Smooth muscle cell of the umbilical artery (primary cell): ENCODE measurements at places on chromosomes 4 and X. TPM values are rescaled to one million over a fixed set of nuclear protein-coding genes. Genes with fewer than 3 reads are reported as not detected.

The FTSJ1 gene
- total RNA-seq = 49.3 and 61.4 TPM in 2 replicates

The RASSF6 gene
- total RNA-seq = 0.05 TPM in 1 of 2 replicates, not detected in the other

The SYP gene
- total RNA-seq = 0.30 and 0.32 TPM in 2 replicates

The NAP1L2 gene
- 0.59 and 0.78 TPM in 2 replicates for total RNA-seq

The S100P gene
- not detected in 2 replicates for total RNA-seq

The BDH2 gene
- total RNA-seq = 45.4 and 73.0 TPM in 2 replicates

The DEFB131A gene
- not detected in 2 replicates for total RNA-seq

The FAT4 gene
- total RNA-seq = 13.4 and 18.5 TPM in 2 replicates

The GUCY1A1 gene
- 0.78 and 2.1 TPM in 2 replicates for total RNA-seq

The MAOB gene
- total RNA-seq = 0.09 TPM in 1 of 2 replicates, not detected in the other

The PCGF3 gene
- total RNA-seq = 43.1 and 79.6 TPM in 2 replicates

The HS3ST1 gene
- under 0.01 and 2.1 TPM in 2 replicates for total RNA-seq

The ABLIM2 gene
- total RNA-seq = 0.09 TPM in 1 of 2 replicates, not detected in the other

The CSAG1 gene
- total RNA-seq = not detected in 2 replicates

The CDKL2 gene
- 0.88 and 0.89 TPM in 2 replicates for total RNA-seq

The TNIP3 gene
- total RNA-seq = 1.5 and 2.8 TPM in 2 replicates

The SLC9B1 gene
- total RNA-seq = 0.51 and 0.89 TPM in 2 replicates

The F8A1 gene
- 1.8 and 4.6 TPM in 2 replicates for total RNA-seq

The CT45A3 gene
- not detected in 2 replicates for total RNA-seq

The CT47B1 gene
- not detected in 2 replicates for total RNA-seq

The TMEM144 gene
- 9.8 and 14.0 TPM in 2 replicates for total RNA-seq

The SAGE1 gene
- not detected in 2 replicates for total RNA-seq

The APOOL gene
- total RNA-seq = 7.1 and 19.1 TPM in 2 replicates

The BEX1 gene
- 0.89 and 3.8 TPM in 2 replicates for total RNA-seq

The MAGED4 gene
- total RNA-seq = 53.1 and 89.1 TPM in 2 replicates

The DCK gene
- total RNA-seq = 14.3 and 20.7 TPM in 2 replicates

The CSAG3 gene
- total RNA-seq = not detected in 2 replicates

The PAGE1 gene
- not detected in 2 replicates for total RNA-seq

The JCHAIN gene
- total RNA-seq = 1.2 TPM in 1 of 2 replicates, not detected in the other

The PAGE2B gene
- not detected in 2 replicates for total RNA-seq

The GNRHR gene
- not detected in 2 replicates for total RNA-seq

The RAP2C gene
- total RNA-seq = 29.3 and 30.9 TPM in 2 replicates

The MAGEA2 gene
- total RNA-seq = not detected in 2 replicates

The VSIG4 gene
- not detected in 2 replicates for total RNA-seq

The SYNPO2 gene
- total RNA-seq = 19.5 and 48.1 TPM in 2 replicates

The CLTRN gene
- 0.42 TPM in 1 of 2 replicates, not detected in the other for total RNA-seq

The JAKMIP1 gene
- total RNA-seq = 0.30 TPM in 1 of 2 replicates, not detected in the other

The C4orf36 gene
- total RNA-seq = 0.42 TPM in 1 of 2 replicates, not detected in the other

The XAGE1B gene
- not detected in 2 replicates for total RNA-seq

The SPP1 gene
- total RNA-seq = 3.3 and 6.9 TPM in 2 replicates

The TMEM184C gene
- 51.1 and 55.3 TPM in 2 replicates for total RNA-seq

The TMEM156 gene
- 2.1 and 6.5 TPM in 2 replicates for total RNA-seq

The PLXNB3 gene
- total RNA-seq = 6.2 and 24.6 TPM in 2 replicates

The HELQ gene
- 12.2 and 17.8 TPM in 2 replicates for total RNA-seq

The UGT8 gene
- total RNA-seq = 0.05 TPM in 1 of 2 replicates, not detected in the other

The TCEAL7 gene
- total RNA-seq = 15.9 and 26.1 TPM in 2 replicates

The ZNF711 gene
- total RNA-seq = 3.9 and 6.1 TPM in 2 replicates

The ATP1B4 gene
- total RNA-seq = not detected in 2 replicates

The FRAS1 gene
- 3.9 and 5.3 TPM in 2 replicates for total RNA-seq

The GASK1B gene
- 103 and 160 TPM in 2 replicates for total RNA-seq

The SRD5A3 gene
- total RNA-seq = 6.5 and 9.7 TPM in 2 replicates

The FREM3 gene
- total RNA-seq = not detected in 2 replicates

The WDFY3 gene
- 62.7 and 99.5 TPM in 2 replicates for total RNA-seq

The TEX13D gene
- not detected in 2 replicates for total RNA-seq

The MAP9 gene
- 16.3 and 20.0 TPM in 2 replicates for total RNA-seq
